CD14-positive monocyte (primary cell): ENCODE measurements at places on chromosomes 12 and 14. TPM values are rescaled to one million over a fixed set of nuclear protein-coding genes. Genes with fewer than 3 reads are reported as not detected.

Gene TIGAR
- 2.3 and 5.5 TPM in 2 replicates for polyA plus RNA-seq

Gene CAPZA3
- polyA plus RNA-seq, result not detected

Gene SYNDIG1L
- polyA plus RNA-seq, result 0.09 TPM in 1 of 2 replicates, not detected in the other

Gene GALNT8
- polyA plus RNA-seq, result 0.04 TPM in 1 of 2 replicates, not detected in the other

Gene CIT
- 0.01 and 0.03 TPM in 2 replicates for polyA plus RNA-seq

Gene LGR5
- polyA plus RNA-seq, result not detected

Gene FSCB
- polyA plus RNA-seq, result not detected

DNA sequence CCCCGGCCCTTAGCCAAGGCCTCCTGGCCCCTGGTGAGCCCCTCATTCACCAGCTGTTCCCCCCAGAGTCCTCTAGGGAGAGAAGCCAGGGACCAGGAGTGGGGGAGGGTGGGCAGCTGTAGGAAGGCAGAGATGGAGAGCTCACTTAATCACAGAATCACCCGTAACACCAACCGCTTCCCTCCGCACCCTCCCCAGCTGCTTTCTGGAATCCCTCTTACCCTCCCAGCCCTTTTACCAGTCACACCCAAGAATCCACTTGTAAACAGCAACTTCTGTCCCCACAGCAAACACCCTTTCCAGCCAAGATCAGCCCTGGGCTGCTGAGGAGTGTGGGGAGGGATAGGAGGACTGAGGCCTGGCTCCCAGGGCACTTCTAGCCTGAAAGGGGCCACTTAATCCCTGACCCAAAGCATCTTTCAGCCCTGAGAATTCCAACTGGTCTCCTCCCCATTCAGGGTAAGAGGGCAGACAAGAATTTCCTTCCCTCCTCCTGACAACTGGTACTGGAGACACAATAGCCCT lies 18.8 kb downstream of the NCKAP5L start:
- no peaks in the 10 kb centered on the region for H3K27me3 ChIP-seq
- no peak for DNase-seq
- H3K4me3 ChIP-seq, result no peak overlapping the region
- H3K27ac ChIP-seq, result no peak overlapping the region

GRCh38 chr12:100266585-100266834 lies 369 bp downstream of the DEPDC4 start:
- H3K4me1 ChIP-seq, result peaks cover 30% of the 10 kb centered on the region
- peak overlapping the region; percentile 94 for H3K27ac ChIP-seq
- no peaks in the 10 kb centered on the region for H3K27me3 ChIP-seq
- H3K4me3 ChIP-seq, result peak overlapping the region; percentile 82

DNA sequence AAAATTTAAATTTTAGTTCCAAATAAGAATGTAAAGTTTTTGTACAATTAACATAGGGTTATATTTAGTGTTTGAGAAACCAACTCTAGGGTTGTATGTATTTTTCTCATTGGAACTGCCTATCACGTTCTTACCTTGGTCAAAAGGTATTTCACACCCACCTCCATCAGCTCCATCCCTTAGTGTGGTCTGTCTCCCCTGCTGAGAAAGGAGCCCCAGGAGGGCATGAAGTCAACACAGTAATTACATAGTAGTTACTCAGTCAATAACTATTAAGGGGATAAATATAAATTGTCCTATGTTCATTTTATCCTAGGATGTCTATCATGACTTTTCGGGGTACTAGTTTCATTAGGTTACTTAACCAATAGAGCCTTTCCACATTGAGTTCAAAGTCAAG lies 106.3 kb downstream of the AKAP6 start:
- DNase-seq, result no peak
- H3K27ac ChIP-seq, result no peak overlapping the region
- no peak overlapping the region for H3K4me3 ChIP-seq

Gene PLEKHD1
- not detected for polyA plus RNA-seq

DNA sequence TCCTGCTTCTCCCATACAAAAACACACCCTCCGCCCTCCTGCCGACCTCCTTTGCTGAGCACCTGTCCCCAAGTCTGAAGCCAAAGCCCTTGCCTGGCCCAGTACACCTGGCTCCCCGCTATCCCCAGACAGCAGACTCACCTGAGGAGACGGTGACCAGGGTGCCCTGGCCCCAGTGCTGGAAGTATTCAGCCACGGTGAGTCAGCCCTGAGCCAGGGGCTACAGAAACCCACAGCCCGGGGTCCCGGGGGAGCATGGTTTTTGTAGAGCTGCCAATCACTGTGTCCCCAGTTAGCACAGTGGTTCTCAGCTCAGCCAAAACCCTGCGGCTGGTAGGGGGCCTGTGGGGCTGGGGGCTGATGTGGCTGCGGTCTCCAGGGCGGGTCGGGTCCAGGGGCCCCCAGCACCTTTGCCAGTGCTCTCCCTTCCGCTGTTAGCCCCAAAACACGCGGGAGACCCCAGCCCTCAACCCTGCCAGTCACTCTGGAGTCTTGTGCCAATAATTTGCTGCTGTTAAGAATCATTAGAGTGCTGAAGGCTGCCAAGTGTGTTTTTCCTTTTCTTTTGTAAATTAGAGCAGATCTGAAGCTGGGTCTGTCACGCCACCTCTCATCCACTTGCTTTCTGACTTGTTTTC lies 339.0 kb downstream of the TMEM121 start:
- H3K4me3 ChIP-seq, result no peak overlapping the region
- no peak for DNase-seq
- H3K27me3 ChIP-seq, result peaks cover 58% of the 10 kb centered on the region
- H3K36me3 ChIP-seq, result no peaks in the 10 kb centered on the region
- H3K27ac ChIP-seq, result no peak overlapping the region

- no peaks in the 10 kb centered on the region for H3K4me1 ChIP-seq
- no peak overlapping the region for H3K4me3 ChIP-seq
- H3K36me3 ChIP-seq, result no peaks in the 10 kb centered on the region
- no peak for DNase-seq
Measured at GRCh38 chr12:92452763-92453162, 250.0 kb upstream of the PLEKHG7 start.

DNA sequence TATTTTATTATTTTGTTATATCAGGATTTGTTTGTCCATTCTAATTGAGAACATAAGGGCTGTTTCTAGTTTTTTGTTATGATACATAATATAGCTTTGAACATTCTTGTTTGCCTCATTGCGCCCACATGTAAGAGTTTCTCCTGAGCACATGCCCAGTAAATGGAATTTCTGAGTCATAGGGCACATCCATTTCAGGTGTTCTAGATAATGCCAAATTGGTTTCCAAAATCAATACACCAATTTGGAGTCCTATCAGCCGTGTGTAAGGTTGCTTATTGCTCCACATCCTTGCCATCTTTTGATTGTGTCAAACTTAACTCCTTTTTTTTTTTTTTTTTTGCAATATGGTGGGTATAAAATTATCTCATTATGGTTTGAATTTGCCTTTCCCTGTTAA lies 97.9 kb upstream of the RESF1 start:
- no peak overlapping the region for H3K27ac ChIP-seq
- H3K36me3 ChIP-seq, result no peaks in the 10 kb centered on the region
- no peak for DNase-seq
- peaks cover 4% of the 10 kb centered on the region for H3K4me1 ChIP-seq

Gene TEX22
- 0.52 TPM for polyA plus RNA-seq

DNA sequence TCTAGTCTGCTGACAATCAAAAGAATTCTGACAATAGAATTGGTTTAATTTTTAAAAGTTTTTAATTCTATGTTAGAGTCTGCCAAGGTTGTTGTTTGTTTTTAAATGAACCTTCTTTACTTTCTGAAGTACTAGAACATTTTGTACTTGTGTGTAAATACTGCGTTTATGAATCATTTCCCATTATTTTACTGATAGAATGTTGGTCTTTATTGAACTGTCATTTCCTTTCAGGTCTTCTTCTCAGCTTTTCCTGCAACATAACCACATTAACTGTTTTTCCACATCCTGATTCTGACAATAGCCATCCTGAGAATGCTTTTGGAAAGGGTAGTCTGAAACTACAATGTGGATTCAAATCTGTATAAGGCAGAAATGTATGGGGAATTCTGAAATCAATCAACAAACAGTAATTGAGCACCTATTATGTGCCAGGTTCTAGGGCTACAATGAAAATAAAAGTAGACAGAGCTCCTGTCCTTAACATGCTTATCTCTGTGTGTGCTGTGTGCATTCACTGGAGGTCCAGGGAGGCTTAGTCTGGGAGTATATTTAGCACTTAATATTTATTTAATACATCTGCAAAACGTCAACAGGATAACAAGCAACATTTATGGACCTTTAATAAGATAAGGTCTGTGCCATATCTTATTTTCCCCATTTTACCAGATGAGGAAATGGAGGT lies 73.1 kb upstream of the SLC38A2 start:
- H3K36me3 ChIP-seq, result no peaks in the 10 kb centered on the region
- no peak overlapping the region for H3K4me3 ChIP-seq
- H3K27ac ChIP-seq, result no peak overlapping the region
- peaks cover 14% of the 10 kb centered on the region for H3K4me1 ChIP-seq
- no peaks in the 10 kb centered on the region for H3K27me3 ChIP-seq

DNA sequence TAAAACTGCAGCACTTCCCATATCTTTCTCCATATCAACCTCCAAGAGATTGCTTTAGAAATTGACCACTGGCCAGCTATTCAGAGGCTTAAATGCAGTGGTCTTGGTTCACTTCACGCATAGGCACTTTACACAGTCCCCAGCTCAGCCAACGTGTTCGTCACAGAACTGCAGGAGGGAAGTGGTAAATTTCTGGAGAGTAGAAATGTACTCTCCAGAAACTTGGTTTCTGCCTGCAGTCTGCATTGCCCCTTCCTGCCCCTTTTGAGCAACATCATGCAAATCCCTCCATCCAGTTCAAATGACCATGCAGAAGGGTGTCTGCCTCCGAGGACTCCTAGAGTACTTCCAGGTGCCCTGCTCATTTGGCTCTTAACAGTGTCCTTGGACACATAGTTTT lies 42.7 kb upstream of the NEDD1 start:
- H3K4me3 ChIP-seq, result no peak overlapping the region
- no peak for DNase-seq
- H3K27me3 ChIP-seq, result no peaks in the 10 kb centered on the region
- H3K27ac ChIP-seq, result no peak overlapping the region
- H3K4me1 ChIP-seq, result no peaks in the 10 kb centered on the region

Gene PMEL
- polyA plus RNA-seq, result 0.40 TPM

Gene LETMD1
- polyA plus RNA-seq, result 53.0 and 95.6 TPM in 2 replicates

Gene PLEK2
- polyA plus RNA-seq, result 0.19 TPM in 1 of 2 replicates, not detected in the other

Gene AKAP3
- 0.03 and 0.08 TPM in 2 replicates for polyA plus RNA-seq

- no peak overlapping the region for H3K27ac ChIP-seq
- H3K4me3 ChIP-seq, result peak overlapping the region; percentile 6
- DNase-seq, result peak; percentile 48
- peaks cover 6% of the 10 kb centered on the region for H3K4me1 ChIP-seq
- peaks cover 11% of the 10 kb centered on the region for H3K27me3 ChIP-seq
Measured at GRCh38 chr12:2783936-2784600, 10.7 kb upstream of the FKBP4 start.

- H3K27me3 ChIP-seq, result no peaks in the 10 kb centered on the region
- DNase-seq, result no peak
- H3K4me1 ChIP-seq, result no peaks in the 10 kb centered on the region
Measured at GRCh38 chr14:67270145-67270753, 29.0 kb downstream of the PALS1 start.

Gene RASAL1
- not detected for polyA plus RNA-seq

Gene SLC7A8
- polyA plus RNA-seq, result 0.05 and 0.11 TPM in 2 replicates

- no peaks in the 10 kb centered on the region for H3K36me3 ChIP-seq
- DNase-seq, result no peak
- H3K27me3 ChIP-seq, result no peaks in the 10 kb centered on the region
Measured at GRCh38 chr12:39792938-39793337, 173.3 kb upstream of the ABCD2 start.

GRCh38 chr14:78335531-78335930 lies 165.4 kb downstream of the NRXN3 start:
- H3K27ac ChIP-seq, result no peak overlapping the region
- H3K36me3 ChIP-seq, result no peaks in the 10 kb centered on the region
- no peak for DNase-seq
- no peaks in the 10 kb centered on the region for H3K27me3 ChIP-seq

- no peaks in the 10 kb centered on the region for H3K36me3 ChIP-seq
- H3K4me1 ChIP-seq, result peaks cover 45% of the 10 kb centered on the region
- H3K4me3 ChIP-seq, result no peak overlapping the region
- H3K27me3 ChIP-seq, result no peaks in the 10 kb centered on the region
- H3K27ac ChIP-seq, result no peak overlapping the region
- DNase-seq, result peak; percentile 40
Measured at GRCh38 chr14:81535396-81536164, 1.9 kb upstream of the SEL1L start.

- no peaks in the 10 kb centered on the region for H3K27me3 ChIP-seq
- no peak for DNase-seq
- no peak overlapping the region for H3K27ac ChIP-seq
- H3K4me1 ChIP-seq, result peaks cover 21% of the 10 kb centered on the region
Measured at GRCh38 chr12:569091-569676, 94.1 kb downstream of the NINJ2 start.

DNA sequence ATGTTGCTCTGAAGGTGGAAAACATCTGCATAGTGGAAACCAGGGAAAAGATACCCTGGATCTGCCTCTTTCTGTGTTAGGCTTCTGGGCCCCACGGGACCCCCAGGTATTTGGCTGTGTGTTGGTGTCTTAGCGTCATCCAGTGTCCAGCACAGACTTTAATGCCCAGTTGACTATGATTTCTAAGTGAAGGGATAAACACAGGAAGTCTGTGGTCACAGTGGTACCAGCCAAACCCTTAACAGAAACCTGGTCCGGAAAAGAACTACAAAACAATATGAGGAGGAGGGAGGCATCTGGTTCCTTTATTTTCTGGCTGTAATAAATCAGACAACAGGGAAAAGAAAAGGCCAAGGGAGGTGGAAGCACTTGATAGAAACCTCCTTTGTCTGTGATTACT lies 56.4 kb downstream of the CMKLR1 start:
- H3K36me3 ChIP-seq, result no peaks in the 10 kb centered on the region
- DNase-seq, result no peak
- H3K27me3 ChIP-seq, result no peaks in the 10 kb centered on the region
- peak overlapping the region; percentile 38 for H3K27ac ChIP-seq
- H3K4me1 ChIP-seq, result peaks cover 32% of the 10 kb centered on the region

Gene TAS2R20
- not detected for polyA plus RNA-seq

DNA sequence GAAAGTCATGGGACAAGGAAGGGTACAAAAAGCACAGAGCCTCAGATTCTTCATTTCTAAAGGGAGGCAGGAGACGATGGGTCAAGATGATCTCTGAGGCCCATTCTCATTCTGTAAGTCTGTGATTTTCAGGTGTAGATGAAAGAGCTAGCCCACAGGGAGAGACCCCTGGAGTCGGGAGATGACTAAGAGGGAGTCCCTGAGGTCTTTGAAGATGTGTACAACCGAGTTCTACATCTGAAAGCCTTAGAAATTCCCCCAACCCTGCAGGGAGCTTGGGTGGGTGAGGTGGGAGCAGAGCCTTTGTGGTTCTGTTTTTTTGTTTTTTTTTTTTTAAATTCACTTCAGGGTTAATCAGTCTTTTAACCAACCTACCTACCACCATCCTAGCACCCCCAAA lies 3.1 kb downstream of the WNT10B start:
- H3K36me3 ChIP-seq, result no peaks in the 10 kb centered on the region
- H3K27me3 ChIP-seq, result peaks cover 53% of the 10 kb centered on the region
- peaks cover 49% of the 10 kb centered on the region for H3K4me1 ChIP-seq
- DNase-seq, result no peak
- no peak overlapping the region for H3K4me3 ChIP-seq

GRCh38 chr12:26113181-26113654 lies 11.6 kb downstream of the BHLHE41 start:
- no peaks in the 10 kb centered on the region for H3K27me3 ChIP-seq
- H3K27ac ChIP-seq, result no peak overlapping the region
- H3K4me3 ChIP-seq, result no peak overlapping the region
- H3K4me1 ChIP-seq, result peaks cover 19% of the 10 kb centered on the region

Gene WNT5B
- polyA plus RNA-seq, result 4.1 TPM
